CD8-positive, alpha-beta memory T cell (primary cell): ENCODE measurements at places on chromosomes 4 and X. TPM values are rescaled to one million over a fixed set of nuclear protein-coding genes. Genes with fewer than 3 reads are reported as not detected.

Gene DSPP
- not detected for polyA plus RNA-seq

Gene UCP1
- not detected for polyA plus RNA-seq

Gene TNMD
- not detected for polyA plus RNA-seq

Gene LRP2BP
- polyA plus RNA-seq = 0.59 TPM

Gene TMEM128
- 46.4 TPM for polyA plus RNA-seq

DNA sequence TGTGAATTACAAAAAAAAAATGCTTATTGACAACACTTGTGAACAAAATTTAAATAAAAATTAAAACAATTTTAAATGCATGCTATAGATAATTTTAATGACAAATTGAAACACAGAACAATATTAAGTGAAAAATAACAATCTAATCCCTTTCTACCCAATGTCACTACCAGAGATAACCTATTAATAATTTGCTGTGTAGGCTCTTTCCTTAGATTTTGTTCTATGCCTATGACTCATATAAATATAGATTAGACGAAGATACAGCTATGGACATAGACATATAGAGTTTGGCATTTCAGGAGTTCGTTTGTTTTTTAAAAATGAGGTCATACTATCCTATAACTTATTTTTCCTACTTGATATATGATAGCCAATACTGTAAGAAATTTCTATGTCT is 18.1 kb downstream of the PLAC8 start:
- no peak for DNase-seq

DNA sequence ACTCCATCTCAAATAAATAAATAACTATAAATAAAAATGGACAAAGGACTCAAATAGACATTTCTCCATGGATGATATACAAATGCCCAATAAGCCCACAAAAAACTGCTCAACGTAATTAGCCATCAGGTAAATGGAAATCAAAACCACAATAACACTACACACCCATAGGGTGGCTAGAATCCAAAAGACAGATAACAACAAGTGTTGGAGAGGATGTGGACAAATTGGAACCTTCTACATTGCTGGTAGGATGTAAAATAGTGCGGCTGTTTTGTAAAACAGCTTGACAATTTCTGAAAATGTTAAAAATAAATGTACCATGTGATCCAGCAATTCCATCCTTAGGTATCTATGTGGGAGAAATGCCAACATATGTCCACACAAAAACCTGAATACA is 52.1 kb downstream of the ZNF157 start:
- DNase-seq = no peak

DNA sequence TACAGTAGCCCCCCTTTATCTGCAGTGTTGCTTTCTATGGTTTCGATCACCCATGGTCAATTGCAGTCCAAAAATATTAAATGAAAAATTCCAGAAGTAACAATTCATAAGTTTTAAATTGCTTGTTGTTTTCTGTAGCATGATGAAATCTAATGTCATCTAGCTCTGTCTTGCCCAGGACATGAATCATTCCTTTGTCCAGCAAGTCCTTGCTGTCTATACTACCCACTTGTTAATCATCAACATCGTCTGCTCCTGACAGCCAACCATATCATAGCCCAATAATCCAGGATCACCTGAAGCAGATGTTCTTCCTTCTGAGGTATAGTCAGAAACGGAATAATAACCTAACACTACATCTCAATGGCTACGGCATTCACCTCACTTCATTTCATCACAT is 79.8 kb downstream of the ADAMTS3 start:
- no peak for DNase-seq

DNA sequence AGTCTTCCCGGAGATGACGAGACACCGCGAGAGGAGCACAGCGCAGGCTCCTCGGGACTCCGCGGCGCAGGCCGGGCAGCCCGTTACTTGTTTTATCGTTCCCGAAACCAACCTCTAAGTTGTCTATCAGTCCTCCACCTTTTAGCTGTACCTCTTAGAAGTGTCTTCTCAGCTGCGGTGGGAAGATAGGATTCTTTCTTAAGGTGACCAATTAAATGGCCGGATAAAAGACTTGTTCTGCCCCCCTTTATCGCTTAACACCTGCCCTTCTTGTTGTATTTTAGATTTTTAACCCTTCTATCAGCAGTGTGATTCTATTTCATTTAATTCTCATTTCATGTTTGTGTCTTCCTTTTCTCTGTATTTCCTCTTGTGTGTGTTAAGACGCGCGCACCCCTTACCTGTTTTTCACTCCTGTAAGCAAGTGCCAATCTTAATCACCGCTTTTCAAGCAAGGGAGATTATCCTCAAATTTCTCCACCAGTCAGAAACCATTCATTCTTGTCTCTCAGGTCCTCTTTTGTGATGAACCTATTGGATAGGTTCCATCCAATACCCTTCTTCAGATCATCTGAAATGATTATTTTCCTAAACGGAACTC is at the start of gene SLC9B2:
Gene SLC9B2 (minus strand): TSS at position 15 of the 601 bp plus-strand sequence. CDS start 9,211 bp downstream, outside the sequence.
- DNase-seq = no peak

DNA sequence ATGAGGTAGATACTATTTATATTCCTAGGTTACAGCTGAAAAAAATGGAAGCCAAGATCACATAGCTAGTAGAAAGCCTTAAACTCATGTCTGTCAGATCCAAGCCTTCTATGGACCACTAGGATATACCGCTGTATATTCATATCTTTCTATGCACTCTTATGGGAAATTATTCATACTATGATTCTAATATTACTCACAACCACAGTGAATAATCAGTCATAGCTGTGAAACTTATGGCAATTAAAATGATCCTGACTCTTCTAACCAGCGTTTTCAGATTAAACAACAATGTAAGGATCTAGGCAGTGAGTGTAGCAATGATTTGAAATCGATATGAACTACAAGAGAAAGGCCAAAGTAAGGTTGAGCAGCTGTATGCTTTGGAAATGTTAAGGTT is 111.0 kb downstream of the RASGEF1B start:
- no peak for DNase-seq

DNA sequence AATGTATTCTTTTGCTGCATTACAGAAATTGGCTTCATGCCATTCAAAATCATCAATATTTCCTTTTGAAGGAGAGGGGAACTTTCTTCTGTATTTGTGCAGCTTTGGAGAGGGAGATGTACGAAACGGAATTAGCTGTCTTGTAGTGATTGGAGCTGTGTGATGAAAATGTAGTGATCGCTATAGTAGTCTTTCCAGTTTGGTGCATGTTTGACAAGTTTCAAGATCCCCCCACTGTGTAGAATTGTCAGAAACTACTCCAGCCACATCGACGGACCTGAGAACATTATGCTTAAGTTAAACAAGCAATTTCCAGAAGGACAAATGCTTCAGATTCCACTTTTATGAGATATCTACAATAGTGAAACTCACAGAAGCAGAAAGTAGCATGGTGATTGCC is 21.6 kb upstream of the MAGEA1 start:
- no peak for DNase-seq

DNA sequence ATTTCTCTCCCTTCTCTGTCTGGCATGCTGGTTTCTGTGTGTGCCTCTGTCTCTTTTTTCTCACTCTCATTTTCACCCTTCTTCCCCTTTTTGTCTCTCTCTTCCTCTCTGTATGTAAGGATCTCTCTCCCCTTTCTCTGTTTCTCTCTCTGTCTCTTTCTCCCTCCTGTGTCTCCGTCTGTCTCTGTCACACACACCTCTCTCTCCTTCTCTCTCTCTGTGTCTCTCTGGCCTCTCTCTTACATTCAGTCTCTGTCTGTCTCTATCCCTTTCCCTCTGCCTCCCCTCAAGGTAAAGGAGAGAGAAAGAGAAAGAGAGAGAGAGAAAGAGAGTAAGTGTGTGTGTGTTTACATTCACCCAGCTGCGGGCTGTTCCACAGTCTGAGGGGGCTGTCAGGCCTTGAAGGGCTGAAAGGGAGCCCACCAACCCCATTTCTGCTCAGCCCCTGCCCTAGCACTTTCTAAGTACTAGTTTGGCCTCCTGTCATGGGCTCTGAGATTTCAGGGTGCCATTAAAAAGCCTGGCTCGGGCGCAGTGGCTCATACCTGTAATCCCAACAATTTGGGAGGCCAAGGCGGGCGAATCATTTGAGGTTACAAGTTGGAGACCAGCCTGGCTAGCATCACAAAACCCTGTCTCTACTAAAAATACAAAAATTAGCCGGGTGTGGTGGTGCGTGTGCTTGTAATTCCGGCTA is 9.6 kb upstream of the TSPYL2 start:
- DNase-seq = no peak

GRCh38 chr4:156816360-156816755 is 155.2 kb downstream of the PDGFC start:
- no peak for DNase-seq

GRCh38 chr4:80226094-80226493 is 28.8 kb downstream of the PRDM8 start:
- no peak for DNase-seq

- no peak for DNase-seq
Observed at GRCh38 chr4:62199291-62199810, 999.2 kb downstream of the ADGRL3 start.

GRCh38 chr4:66554826-66555225 is 884.5 kb upstream of the EPHA5 start:
- DNase-seq = no peak

- no peak for DNase-seq
Observed at GRCh38 chr4:174387143-174387542, 103.4 kb downstream of the CEP44 start.

DNA sequence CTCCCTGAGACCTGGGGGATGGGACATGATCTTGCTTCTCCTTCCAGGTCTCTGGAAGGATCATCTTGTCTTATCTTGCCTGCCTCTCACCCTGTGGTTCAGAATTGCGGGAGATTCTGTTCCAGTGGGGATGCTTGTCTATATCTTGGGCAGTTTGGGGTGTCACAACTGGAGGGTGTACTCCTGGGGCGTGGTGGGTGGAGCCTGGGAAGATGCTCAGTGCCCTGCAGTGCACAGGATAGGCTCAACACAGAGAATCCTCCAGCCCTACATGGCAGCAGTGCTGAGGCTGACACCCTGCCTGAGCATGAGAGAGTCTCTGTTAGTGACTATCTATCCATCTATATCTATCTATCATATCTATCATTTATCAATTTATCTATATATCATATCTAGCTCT is 7.7 kb downstream of the P2RY8 start:
- DNase-seq = no peak

DNA sequence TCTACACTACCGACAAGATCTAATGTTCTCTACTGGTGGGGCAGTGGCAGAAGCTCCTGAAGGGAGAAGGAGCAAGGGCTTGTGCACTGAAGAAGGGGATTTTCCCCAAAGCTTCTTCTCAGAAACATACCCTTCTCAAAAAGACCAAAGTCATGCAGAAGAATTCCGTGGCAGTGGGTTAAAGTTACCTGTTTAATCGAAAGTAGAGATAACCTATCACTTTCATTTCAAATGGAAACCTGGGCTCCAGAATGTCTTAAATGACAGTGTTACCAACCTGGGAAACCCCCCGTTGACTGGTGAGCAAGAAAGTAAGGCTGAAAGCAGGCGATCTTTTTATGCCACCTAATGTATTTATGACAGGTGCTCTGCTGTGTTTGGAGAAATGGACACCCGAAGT is 92.5 kb upstream of the TEX13D start:
- DNase-seq = peak; percentile 15

- no peak for DNase-seq
Observed at GRCh38 chr4:57220734-57221133, 110.5 kb upstream of the IGFBP7 start.

DNA sequence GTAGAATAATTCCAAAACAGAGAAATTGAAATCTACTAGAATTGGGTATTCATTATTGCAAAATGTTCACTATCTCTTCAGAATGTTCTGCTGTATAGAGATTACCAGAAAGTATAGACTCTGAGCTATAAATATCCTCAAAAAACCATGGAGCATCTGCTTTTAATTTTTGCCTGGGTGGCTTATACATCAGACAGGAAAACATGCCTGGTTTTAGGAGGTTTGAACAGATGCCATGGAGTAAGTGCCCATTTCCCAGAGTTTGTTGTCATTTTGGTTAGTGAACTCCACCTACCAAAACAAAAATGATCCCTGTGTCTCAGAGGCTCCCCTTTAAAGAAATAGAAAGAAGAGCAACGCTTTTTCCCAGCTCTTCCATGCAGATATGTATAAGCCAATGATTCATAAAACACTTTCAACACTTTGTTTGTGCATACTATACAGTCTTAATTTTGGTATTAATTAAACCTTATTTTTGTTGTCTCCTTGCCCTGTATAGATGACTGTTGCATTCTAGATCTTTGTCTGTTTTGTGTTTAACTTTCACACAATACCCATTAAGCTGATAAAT is 68.7 kb downstream of the MEPE start:
- no peak for DNase-seq
